Chondrocyte (in vitro differentiated cells): ENCODE measurements at places on chromosomes 13 and 19.

- no peak for DNase-seq
Observed at GRCh38 chr19:12698138-12698537, 1.7 kb upstream of the FBXW9 start.

DNA sequence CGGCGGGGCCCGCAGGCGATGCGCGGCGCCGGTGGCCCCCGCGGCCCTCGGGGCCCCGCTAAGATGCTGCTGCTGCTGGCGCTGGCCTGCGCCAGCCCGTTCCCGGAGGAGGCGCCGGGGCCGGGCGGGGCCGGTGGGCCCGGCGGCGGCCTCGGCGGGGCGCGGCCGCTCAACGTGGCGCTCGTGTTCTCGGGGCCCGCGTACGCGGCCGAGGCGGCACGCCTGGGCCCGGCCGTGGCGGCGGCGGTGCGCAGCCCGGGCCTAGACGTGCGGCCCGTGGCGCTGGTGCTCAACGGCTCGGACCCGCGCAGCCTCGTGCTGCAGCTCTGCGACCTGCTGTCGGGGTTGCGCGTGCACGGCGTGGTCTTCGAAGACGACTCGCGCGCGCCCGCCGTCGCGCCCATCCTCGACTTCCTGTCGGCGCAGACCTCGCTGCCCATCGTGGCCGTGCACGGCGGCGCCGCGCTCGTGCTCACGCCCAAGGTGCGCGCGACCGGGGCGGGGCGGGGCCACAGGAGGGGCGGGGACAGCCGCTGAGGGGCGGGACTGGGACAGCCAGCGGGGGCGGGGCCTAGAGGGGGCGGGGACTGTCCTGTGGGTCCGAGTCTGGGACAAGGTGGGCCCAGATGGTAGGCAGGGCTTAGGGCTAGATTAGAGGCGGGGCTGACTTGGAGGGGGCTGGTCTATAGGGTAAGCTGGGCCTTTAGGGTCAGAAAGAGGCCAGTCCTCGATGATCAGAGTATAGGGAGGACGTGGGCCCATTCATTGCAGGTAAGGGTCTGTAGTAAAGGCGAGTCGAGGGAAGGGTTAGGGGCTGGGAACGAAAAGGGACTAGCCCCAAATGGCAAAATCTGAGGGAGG is 5.1 kb downstream of the GRIN2D start:
- DNase-seq, result no peak

DNA sequence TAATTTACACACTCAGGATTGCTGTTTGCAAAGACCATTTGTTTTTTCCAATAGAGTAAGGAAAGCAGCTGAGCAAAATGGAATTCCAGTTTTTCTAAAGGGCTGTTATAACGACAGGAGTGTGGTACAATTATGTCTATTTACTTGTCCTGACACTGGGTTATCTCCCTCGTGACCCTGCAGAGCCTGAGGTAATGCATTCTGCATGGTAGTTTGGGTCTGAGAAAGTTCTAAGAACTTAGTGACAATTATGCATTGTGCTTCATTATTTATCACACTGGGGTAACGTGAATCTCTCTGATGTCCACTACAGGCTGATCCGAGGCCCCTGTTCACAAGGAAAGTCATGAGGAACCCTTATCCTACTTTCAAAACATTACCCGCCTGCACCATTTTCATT is 50.7 kb upstream of the EDNRB start:
- no peak for DNase-seq

DNA sequence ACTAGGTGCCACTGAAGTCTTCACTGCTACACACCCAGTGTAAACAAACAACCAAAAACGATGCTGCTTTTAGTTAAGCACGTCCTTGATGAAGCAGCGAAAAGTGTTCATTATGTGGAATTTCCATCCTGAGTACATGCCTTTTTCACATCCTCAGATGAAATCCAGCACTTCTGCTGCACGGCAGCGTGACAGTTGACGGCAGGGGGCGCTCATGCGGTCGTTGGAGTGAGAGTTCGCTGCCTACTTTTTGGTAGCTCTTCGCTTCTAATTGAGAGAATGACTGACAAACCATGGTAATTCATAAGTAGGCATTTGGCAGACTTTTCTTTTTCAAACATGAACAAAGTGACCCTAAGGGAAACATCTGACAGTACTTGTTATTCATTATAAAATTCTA is 1124.9 kb downstream of the EFNB2 start:
- DNase-seq, result no peak

DNA sequence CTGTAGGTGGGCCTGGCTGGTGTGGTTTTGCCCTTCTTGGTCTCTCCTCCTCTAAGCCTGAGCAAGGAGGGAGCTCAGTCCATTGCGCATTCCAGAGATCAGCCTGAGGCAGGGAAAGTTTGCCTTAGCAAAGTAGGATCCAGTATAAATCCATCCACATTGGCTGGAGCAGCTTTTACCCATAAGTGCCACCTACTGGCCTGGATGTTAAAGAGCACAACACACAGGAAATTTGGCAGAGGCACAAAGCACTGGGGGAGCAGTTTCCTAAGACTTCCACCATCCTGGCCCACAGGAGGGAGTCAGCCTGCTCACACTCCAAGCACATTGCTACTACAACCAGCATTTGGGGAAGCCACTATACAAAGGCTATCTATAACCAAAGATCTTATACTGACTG is 1124.2 kb downstream of the SLITRK1 start:
- no peak for DNase-seq

DNA sequence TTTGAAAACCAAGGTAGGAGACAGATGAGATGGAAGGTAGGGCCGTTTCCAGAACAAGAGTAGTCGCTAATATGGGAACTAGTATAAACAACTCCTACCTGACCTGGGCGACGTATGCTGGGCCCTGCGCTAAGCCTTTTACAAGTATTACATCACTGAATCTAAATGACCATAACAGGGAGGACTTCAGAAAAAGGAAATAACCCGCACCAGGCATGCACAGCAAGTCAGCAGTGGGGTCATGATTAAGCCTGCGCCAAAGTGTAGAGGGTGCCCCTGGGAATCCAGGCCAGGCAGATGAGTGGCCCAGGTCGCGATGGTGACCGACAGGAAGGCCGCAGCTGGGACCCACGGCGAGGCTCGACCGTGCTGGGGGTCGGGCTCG is 613 bp downstream of the ATP13A1 start:
- no peak for DNase-seq

DNA sequence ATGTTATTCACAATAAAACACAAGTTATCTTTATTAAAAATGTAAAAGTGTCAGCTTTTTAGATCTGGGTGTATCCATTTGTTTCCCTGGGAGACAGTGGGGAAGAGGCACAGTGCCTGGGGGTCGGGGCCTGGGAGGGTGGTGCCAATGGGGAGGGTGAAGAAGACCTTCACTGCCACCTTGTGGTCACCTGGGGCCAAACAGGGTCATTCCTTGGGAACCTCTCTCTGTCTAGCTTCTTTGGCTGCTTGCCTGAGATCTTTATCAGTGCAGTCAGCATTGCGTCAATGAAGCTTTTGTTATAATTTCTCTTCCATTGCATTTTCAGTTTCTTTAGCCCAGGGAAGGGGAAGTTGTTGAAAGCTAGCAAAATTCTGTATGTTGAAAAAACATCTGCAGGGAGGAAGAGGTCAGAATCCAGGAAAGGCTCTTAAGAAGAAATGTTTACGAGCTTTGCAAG is 39.1 kb downstream of the PCDH8 start:
- DNase-seq, result no peak

GRCh38 chr13:113905018-113905417 is 41.1 kb upstream of the GAS6 start:
- no peak for DNase-seq

DNA sequence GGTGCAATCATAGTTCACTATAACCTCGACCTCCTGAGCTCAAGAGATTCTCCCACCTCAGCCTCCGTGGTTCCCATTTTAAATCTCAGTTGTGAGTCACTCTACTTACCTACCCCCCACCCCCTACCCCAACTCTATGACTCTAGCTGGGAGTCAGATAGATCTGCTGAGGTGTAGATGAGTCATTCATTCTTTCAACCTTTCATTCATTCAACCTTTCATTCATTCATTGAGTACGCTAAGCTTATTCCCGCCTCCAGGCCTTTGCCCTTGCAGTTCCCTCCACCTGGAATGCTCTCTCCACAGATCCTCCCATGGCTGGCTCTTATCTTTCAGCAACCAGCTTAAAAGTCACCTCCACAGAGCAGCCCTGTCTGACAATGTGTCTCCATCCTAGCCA is 1.1 kb upstream of the MAST1 start:
- DNase-seq, result no peak

GRCh38 chr13:80341756-80342370 is 937 bp upstream of the SPRY2 start:
- DNase-seq, result no peak

GRCh38 chr13:46605076-46605824 is 52.3 kb downstream of the LRCH1 start:
- DNase-seq, result no peak

DNA sequence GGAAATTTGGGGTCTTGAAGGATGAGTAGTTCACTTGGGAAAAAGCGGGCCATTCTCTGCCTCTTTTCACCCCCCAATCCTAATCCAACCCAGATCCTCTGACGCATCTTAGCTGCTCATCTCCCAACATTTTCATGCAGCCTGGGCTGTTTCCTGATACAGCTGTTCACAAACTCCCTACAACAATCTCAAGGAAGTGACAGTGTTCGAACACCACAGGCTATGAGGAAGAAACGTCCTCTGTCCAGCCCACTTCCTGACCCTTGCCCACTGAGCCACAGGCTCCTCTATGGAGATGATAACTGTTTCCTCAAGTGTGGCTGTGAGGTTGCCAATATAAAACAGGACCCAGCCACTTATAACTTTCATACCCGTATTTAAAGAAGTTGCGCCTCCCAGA is 16.2 kb downstream of the LMTK3 start:
- no peak for DNase-seq

- DNase-seq, result no peak
Observed at GRCh38 chr13:76685938-76686337, 200.3 kb downstream of the KCTD12 start.

DNA sequence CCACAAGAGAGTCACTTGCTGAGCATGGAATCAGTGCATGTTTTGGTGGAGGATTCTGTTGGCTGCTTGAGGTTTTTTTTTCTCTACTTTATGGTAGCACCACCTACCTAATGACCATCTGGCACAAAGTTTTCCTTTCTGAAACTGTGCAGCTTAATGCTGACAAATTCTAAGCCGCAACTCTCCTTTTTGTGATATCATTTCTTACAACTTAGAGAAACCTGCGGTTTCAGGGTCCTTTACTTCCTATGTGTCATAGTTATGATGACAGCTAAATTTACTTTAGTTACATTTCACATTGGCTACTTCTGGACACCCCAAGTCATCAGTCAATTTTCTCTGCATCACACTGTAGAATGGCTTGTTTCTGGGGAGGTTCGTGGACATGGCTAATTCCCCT is 115.4 kb upstream of the TMTC4 start:
- no peak for DNase-seq

GRCh38 chr13:98105929-98106336 is 37.0 kb upstream of the FARP1 start:
- DNase-seq, result no peak

GRCh38 chr19:43672061-43672679 is 2.2 kb upstream of the PLAUR start:
- DNase-seq, result no peak

DNA sequence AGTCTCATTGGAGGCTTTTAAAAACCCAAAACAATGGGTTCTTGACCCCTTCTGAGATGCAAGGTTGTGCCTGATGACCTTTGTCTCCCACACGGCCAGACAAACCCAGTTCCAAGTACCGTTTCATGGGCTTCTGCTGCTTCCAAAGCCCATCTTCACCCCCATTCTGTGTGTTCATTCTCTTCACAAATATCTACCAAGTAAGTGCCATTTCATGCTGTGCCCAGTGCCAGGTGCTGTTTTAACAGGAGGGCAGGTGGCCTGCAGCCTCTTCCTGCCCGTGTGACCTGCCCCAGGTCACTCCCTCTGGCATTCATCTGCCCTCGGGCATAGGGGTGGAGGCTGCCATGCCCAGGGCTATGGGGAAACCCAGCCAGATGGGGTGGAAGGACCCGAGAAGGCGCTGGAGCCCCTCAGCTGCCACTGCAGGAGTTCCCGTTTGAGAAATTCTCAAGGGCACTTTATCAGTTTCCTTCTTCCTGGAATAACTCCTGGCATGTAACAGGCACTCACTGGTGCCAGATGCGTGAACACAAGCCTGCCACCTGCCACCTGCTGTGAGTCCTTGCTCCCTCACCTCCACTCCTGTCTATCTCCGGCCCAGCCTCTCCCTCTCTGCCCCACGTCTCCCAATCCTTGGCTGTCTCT is 12.5 kb downstream of the CAPN12 start:
- no peak for DNase-seq

DNA sequence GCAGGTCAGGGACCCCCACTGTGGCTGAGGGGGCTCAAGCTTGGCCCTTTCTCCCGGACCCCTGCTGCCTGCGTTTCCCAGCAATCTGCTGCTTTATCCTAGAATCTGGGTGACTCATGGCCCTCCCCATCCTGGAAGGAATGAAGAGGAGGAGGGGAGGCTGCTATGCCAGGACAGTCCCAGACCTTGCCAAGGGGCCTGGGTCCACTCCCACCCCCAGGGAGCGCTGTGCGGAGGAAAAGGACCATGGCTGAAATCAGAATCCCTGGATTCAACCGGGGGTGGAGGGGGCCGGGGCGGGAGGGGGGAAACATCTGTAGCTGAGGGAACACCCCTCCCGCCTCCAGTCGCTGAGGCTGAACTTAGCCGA is 20.5 kb downstream of the ZNF114 start:
- DNase-seq, result no peak

GRCh38 chr19:19627621-19628500 is at the start of gene LPAR2:
TSS of gene LPAR2 (minus strand) at chr19:19628220. CDS start at chr19:19627275, 945 bp downstream.
- DNase-seq, result no peak

DNA sequence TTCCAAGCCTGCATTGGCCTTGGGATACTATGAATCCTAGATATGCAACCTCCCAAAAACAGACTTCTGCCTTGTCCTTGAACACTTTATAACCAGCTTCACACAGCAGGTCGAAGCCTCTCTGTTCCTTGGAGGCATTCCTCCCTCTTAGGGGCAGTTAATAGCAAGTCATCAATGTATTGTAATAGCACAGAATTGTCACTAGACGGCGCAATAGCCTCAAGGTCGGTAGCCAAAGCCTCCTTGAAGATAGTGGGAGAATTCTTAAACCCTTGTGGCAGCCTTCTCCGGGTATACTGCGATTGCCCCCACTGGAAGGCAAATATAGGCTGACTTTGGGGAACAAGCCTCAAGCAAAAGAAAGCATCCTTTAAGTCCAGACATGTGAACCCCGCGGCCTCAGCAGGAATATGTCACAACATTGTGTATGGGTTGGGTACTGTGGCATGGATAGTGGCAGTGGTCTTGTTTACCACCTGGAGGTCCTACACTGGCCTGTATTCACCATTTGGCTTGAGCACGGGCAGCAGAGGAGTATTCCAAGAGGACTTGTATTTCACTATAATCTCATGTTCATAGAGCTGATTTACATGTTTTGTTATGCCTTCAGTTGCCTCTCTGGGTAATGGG is 61.1 kb downstream of the ZNF431 start:
- DNase-seq, result no peak
